NCI-H1436 treated with DMSO at 0.1 percent for 48 hours (cell line): ENCODE measurements at places on chromosomes 1 and 21.

- DNase-seq, result no peak
Measured at GRCh38 chr1:24325587-24326449, 6.7 kb downstream of the GRHL3 start.

GRCh38 chr1:169309178-169310166 is 58.1 kb downstream of the NME7 start:
- no peak for DNase-seq

GRCh38 chr1:163504331-163504978 is 182.7 kb downstream of the NUF2 start:
- DNase-seq, result no peak

GRCh38 chr1:44326024-44326701 is 28.9 kb downstream of the ERI3 start:
- DNase-seq, result no peak

DNA sequence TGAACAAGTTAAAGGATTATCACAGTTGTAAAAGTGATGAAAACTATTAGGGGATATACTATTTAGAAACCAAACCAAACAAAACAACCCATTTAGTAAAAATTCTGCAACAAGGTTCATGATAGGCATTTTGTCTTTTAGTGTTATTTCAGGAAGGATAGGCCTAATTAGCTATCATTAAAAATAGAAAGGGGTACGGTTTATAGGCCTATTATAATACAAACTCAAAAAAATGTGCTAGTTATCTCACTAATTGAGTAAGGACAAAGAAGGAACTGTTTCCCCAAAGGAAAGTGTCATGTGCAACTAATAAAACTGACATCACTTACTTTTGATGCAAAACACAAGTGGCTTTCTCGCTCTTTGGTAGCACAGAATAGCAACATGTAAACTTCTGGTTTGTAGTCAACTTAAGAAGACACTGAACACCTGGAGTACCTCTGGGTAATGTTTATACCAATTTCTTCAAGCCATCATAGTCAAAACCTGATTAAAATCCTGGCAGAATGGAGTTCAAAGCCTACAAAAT is 28.5 kb downstream of the SLC16A1 start:
- DNase-seq, result no peak

- DNase-seq, result no peak
Measured at GRCh38 chr1:234954613-234955012, 174.0 kb downstream of the TOMM20 start.

GRCh38 chr1:77438236-77438913 is 156.6 kb downstream of the AK5 start:
- DNase-seq, result no peak
